Activated CD4-positive, alpha-beta T cell treated with anti-CD3 and anti-CD28 coated beads, Interleukin-2, amount 50 U/mL, for 24 hours (primary cell): ENCODE measurements at places on chromosomes 13 and 19.

GRCh38 chr13:95382916-95383315 lies 81.7 kb upstream of the ABCC4 start:
- DNase-seq: no peak

DNA sequence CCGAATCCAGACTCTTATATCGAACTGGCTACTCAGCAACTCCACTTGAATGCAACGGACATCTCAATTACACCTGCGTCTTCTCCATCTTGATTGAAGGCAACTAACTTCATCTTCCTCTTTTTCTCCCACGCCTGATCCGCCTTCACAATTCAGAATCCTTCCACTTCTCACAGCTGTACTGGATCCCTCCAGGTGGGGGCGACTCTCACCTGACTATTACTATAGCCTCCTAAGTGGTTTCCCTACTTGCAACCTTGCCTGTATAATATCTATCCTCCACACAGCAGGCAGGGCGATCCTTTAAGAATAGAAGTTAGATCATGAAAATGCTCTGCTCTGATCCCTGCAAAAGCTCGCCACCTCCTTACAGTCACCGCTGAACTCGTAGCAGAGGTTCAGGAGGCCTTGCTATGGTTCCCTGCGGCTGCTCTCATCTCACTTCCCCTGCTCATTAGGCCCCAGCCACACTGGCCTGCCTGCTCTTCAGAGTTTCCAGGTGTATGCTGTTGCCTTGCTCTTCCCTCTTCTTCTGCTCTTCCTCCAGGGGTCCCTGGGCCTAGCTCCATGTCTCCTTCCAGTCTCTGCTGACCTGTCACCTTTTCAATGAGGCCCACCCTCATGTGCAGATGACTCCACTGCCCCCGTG lies 31.9 kb downstream of the RFXAP start:
- no peak for DNase-seq

DNA sequence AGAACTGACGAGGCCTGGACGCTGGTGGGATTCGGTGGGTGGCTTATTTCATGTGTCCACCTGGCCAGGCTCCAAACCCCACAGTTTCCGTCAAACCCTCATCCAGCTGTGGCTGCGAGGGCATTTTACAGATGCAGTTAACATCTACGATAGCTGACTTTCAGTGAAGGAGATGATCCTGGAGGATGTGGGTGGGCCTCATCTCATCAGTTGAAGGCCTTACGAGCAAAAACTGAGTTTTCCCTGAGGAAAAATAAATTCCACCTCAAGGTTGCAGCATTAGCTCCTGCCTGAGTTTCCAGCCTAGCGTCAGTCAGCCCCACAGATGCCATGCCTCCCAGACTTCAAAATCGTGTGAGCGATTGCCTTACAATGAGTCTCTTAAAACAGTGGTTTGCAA lies 111.1 kb upstream of the PEG3 start:
- no peak for DNase-seq

GRCh38 chr13:75345193-75345592 lies 136.8 kb downstream of the TBC1D4 start:
- no peak for DNase-seq

- DNase-seq: no peak
Observed at GRCh38 chr19:58229255-58229639, 533 bp downstream of the ZNF544 start.

DNA sequence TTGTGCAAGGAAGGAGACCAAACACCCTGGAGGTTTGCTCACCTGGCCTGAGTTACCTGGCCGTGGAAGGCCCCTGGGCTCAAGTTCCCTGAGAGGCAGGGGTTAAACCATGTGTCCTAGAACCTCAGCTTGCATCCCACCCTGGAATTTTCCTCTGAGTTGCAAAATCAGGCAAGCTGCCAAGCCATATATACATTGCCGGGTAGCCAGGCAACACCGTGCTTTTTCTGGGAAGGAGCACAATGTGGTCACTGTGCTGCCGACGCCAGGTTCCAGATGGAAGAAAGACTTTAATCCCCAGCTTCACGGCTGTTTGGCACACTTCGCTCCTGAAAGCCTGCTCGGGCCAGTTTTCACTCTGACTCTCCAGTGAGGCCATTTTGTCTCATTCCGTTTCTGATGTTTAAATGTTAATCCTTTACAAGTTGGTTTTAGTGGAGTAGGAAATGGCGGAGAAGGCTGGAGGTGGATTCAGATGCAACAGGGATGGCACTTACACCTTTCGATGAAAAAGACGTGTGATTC lies 60.1 kb upstream of the PEG3 start:
- DNase-seq: no peak

DNA sequence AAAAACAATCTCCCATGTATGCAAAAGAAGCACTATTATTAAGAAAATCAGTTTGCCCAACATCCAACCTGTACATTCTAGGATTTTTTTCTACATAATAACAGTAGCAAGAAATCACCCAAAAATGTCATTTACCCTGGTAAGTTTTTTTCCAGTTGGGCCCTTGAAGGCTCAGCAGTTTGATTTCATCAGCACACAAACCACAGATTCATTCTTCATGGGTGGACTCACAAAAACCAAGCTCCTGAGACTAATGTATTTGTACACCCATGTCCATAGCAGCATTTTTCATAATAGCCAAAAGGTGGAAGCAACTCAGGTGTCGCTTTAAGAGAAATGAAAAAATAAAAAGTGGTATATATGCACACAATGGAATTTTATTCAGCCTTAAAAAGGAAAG lies 210.1 kb downstream of the TBC1D4 start:
- no peak for DNase-seq

DNA sequence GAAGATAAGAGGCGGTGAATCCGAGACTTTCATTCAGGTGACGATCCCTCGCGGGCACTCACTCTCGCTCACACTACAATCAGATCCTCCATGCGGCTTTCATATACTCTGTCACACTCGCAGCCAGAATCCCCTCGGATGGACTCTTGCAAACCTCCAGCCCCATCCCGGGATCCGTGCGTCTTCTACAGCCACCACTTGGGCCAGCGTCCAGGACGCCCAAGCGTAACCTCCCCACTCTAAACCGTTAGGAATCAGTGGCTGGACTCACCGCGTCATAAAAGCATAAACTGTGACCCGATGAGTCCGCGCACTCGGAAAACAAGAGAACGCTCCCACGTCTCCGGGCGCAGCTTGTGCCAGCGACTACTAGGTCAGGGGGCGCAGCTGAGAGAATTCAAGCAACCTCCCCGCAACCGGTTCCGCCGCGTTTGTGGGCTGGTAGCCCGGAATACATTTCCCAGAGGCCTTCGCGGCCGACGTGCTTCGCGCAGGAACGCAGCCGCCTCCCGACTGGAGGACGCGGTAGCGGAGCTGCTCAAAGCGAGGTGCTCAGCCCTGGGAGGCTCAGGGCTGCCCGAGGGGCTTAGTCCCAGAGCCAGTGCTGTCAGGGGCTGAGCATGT lies 27.6 kb downstream of the ZNF607 start:
- DNase-seq: peak; percentile 49

DNA sequence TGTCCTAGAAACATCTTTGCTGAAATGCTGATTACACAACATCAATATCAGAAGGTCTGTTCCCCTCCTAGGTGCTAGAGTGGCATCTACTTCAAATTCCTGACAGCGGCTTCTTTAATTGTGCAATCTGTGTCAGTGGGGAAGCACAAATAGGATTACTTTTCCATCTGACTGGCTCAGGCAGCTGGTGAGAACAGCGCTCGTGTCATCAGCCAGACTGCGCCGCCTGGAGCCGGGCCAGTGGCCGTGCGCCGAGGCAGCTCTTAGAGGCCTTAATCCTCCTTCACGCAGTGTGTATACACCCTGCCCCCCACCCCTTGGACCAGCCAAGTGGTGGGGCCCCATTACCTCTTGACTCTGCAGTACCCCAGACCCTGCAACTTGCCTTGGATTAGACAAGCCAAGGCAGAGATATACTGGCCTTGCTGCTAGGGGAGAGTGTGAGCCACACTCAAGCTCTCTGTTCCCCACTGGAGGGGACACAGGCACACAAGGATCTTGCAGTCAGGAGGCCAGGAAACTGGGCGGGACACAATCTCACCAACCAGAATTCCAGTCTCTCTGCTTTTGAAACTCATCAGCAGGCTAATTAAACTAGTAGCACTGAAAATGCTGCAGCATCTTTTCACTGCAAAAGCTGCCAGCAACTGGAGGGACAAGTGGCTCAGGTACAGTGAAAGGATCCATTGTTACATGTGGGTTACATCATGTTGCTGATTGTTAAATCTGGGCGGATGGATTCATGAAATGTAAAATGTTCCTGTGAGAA lies 48.9 kb upstream of the EPHX3 start:
- no peak for DNase-seq

DNA sequence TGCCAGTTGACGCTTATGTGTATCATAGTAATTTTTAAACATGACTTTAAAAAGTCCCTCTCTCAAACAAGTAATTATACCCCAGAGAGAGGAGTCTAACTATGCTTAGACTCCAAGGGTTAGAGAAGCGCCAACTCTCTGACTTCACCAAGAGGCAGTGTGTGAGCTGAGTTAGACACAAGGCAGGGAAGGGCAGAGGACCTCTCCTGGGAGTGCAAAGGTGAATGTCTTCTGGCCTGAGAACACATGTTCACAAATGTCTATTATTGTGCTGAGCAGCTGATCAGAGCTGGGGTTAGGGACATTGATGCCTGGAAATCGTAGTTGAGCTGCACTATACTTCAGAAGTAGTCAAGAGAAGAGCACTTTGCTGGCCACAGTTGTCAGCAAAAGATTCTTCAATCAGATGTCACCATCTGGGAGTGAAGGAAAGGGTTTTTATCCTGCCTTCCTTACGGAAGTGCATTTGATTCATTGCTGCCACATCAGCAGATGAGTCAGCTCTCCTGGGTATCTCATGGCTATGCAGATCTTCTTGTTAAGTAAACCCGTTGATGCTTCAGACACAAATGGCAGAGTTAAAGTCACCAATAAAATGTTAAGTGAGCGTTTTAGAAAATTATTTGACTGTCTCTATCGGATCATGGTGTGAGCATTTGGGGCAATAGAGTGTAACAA lies 283.2 kb upstream of the ARGLU1 start:
- DNase-seq: no peak

- DNase-seq: no peak
Observed at GRCh38 chr13:87999240-87999700, 328.1 kb downstream of the SLITRK5 start.

GRCh38 chr19:29812080-29812880 lies 489 bp downstream of the CCNE1 start:
- no peak for DNase-seq

- no peak for DNase-seq
Observed at GRCh38 chr19:44002212-44002565, 568 bp upstream of the ZNF230 start.

DNA sequence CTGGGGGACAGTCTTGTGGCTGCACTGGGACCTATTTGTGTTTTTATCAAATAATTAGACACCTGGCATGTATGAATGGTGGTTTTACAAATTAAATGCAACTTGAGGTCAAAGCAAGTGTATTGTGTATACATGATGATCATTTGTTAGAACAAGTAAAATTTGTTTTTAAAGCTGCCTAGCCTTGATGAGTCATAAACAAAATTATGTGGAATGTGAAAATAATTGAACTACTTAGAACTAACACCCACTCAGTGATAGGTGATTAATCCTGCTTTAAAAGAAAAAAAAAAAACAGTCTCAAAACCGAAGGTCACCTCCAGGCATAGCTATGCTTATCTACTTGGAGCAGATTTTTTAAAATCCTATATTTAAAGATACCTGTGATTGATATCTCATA lies 770.3 kb upstream of the SLITRK5 start:
- no peak for DNase-seq

DNA sequence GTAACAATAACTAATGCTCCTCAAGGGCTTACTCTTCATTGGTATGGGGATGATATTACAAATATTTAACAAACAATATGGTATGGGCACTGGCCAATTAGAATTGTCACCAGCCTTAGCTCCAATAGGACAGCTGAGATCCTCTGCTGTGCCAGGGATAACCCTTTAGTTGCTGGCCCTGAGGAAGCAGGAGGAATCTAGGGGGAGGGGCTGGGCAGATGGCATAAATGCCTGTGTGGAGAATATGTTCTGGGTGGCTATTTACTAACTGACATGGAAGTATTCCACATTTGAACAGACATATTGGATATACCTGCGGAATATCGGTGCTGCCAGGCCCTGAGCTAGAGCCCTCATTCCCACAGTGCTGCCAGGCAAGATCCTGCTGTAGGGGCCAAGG lies 16.6 kb upstream of the LRCH1 start:
- no peak for DNase-seq

GRCh38 chr13:110403721-110404120 lies 96.6 kb downstream of the COL4A2 start:
- DNase-seq: no peak

DNA sequence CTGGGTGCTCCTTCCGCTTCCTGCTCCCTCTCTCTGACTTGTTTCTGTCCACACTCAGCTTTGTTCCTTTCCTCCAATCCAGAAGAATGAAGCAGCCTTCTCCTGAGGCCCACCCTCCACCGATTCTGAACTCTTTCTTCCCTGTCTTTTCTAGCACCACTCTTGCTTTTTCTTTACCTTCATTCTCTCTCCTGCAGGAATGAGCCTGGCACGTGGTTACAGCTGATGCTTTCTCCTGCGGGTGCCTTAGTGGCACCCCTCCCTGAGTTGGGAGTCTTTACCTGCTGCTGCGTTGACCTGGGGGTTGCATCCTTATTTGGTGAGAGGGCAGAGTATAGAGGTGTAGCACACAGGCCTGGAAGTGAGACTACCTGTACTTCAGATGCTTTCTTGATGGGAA lies 6.2 kb downstream of the UBAC2 start:
- no peak for DNase-seq

GRCh38 chr19:49427855-49428546 lies 2.8 kb downstream of the GFY start:
- DNase-seq: no peak

GRCh38 chr19:14979476-14980255 lies at the start of gene SLC1A6:
Gene SLC1A6 (minus strand): TSS chr19:14979864. CDS start chr19:14972910, 6,954 bp downstream.
- DNase-seq: no peak

DNA sequence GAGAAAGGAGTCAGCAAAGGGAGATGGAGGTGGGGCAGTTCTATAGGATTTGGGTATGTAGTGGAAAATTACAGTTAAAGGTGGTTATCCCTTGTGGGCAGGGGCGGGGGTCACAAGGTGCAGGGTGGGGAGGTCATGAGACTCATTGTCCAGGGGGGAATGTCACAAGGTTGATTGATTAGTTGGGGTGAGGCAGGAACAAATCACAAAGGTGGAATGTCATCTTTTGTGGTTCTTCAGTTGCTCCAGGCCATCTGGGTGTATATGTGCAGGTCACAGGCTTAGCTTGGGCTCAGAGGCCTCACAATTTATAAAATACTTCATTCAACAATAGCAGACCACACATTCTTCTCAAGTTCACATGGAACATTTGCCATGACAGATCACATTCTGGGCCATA lies 109.6 kb downstream of the ATP11A start:
- DNase-seq: no peak

GRCh38 chr13:69296130-69296529 lies 811.5 kb upstream of the ATXN8OS start:
- no peak for DNase-seq

GRCh38 chr19:11659612-11660011 lies 62.3 kb downstream of the ZNF627 start:
- DNase-seq: no peak
